Fibroblast of skin of left biceps (primary cell): ENCODE measurements at places on chromosomes 12 and 14.
A peak's percentile ranks its signal among the peaks of the same experiment; 100 is the strongest.

GRCh38 chr12:92290350-92290695 lies 144.7 kb upstream of the BTG1 start:
- DNase-seq: no peak

DNA sequence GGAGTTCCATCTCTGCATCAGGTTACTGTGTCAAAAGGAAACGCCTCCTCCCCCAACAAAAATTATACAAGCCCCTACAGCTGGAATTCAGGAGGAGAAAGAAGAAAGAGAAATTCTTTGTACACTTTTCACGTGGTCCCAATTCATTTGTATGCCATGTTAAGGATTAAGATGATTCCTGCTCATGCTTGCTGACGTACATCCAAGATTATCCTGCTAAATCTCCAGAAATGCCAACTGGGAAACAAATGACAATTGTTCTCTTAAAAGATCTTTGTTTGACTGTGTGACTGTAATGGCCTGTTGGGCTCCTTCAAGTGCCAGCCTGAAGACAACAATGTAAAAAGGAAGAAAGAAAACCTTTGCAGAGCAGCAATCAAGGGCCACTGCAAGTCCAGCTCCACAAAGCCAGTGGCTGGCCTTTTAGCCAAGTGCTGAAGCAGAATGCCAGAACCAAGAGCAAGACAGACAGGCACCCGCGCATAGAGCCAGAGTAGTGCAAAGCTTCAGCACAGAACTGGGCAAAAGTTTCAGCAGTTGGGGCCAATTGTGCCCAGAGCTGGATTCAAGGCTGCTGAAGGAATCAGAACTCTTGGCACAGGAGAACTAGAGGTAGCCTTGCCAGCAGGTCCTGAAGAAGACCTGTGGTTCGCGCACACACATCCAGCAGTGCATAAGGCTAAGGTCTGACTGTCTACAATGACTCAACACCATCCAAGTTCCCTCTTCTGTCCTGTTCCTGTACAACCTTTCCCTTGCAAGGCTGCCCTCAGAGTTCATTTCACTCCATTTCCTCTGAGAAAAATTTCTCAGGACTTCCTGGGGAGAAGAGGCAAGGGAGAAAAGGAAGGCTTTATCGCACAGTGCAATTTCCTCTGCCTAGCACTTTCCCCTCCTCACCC lies 209.7 kb upstream of the BMP4 start:
- DNase-seq: no peak

- no peak for DNase-seq
Observed at GRCh38 chr12:13283867-13284266, 87.3 kb downstream of the EMP1 start.

- no peak for DNase-seq
Observed at GRCh38 chr14:99572173-99572999, 31.6 kb downstream of the CCDC85C start.

DNA sequence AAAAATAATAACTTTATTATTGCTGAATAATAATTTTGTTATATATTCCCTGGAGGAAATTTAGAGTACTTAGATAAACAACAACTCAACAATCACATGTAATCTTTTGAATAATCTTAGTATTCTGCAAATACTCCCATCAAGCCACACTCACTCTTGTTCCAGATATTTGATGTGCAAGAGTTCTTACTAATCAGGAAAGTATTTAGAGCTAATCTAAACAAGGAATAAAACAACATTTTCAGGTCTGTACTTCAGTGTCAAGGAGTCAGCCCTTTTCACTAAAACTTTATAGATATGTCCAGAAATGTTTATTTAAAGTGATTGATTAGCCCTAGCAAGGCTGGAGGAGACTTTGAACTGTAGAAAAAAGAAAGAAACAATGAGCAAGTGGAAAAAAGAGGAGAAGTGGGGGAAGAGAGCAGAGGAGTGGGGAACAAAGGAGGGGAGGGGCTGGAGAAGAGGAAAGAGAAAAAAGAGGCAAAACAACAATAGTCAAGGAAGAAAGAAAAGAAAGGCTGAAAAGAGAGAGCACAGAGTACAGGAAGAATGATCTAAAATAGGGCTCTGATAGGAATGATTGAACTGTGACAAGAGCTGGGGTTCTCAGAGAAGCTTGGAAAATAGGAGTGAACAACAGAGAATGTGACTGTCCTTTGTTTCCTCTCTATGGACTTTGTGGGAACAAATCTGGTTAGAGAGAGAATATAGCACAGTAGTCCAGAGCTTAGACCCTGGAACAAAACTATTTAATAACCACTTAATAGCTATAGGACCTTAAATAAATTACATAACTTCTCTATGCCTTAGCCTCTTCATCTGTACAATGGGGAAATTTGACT lies 238.7 kb downstream of the AKAP6 start:
- DNase-seq: no peak

GRCh38 chr14:66508547-66508845 lies 549 bp downstream of the GPHN start:
- no peak for DNase-seq

DNA sequence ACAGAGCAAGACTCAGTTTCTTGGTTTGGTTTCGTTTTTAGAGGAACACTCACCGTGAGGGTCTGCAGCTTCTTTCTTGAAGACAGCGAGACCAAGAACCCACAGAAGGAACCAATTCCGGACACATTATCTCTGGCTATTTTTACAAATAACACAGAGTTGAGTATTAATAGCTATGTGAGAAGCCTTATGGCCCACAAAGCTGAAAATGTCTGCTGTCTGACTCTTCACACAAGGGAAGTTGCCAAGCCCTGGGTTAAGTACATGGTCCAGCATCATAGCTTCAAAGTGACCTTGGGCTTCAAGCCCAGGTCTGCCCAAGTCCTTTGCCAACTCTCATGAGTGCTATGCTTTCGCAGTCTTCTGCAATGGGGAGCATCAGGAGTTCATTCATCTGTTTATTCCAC lies 2.6 kb upstream of the LGMN start:
- no peak for DNase-seq

- no peak for DNase-seq
Observed at GRCh38 chr12:68636268-68636667, 25.6 kb downstream of the RAP1B start.

- DNase-seq: no peak
Observed at GRCh38 chr14:97337267-97337666, 540.1 kb downstream of the VRK1 start.

DNA sequence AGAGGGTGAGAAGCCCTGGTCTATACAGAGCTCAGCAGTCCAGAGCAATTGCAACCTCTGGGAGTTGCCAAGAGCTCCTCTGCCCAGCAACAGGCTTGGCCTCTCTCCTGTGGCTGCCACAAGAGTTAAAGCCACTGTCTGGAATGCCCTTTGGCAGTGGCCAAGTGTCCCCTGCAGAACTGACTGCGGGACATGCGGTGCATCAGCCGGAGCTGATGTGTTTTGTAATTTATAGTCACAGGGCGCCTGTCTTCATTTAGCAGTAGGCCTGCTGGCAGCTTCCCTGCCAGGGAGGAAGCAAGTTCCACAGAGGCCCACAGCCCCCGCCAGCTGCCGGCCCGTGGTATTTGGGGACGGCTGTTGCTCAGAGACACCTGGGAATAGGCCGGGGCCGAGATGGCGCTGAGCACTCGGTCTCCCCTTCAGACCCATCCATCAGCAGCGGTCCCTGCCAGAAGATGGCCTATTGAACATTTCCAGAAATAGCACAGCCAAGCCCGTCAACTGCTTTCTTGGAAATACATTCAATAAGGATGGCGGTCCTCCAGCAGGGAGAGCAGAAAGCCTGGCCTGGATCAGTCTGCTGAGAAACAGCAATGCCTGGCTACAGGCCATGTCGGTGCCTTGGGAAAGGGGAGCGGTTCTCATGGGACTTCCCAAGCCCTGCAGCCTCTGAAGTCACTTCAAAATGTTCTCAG lies 217.4 kb downstream of the CRADD start:
- DNase-seq: peak; percentile 65

- no peak for DNase-seq
Observed at GRCh38 chr14:63496837-63497400, 46.3 kb downstream of the PPP2R5E start.

GRCh38 chr12:111011999-111012600 lies 91.7 kb upstream of the MYL2 start:
- no peak for DNase-seq

GRCh38 chr14:104967386-104968152 lies 10.6 kb downstream of the AHNAK2 start:
- no peak for DNase-seq

DNA sequence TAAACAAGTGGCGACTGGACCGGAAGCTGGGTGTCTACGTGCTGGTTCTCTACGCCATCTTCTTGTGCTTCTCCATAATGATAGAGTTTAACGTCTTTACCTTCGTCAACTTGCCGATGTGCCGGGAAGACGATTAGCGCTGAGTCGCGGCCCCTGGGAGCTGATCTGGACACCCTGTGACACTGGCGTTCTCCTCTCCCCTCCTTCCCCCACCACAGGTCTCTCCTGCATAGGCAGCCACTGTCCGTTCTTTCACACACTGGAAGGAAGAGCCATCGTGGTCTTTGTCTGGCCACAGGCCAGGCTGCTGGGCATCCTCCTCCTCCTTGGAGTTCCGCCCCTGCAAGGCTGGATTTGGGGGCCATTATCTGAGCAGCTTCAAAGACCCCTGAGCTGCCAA lies 20.1 kb upstream of the RIN3 start:
- DNase-seq: no peak

GRCh38 chr12:3611860-3612703 lies 121.1 kb downstream of the PRMT8 start:
- DNase-seq: no peak

DNA sequence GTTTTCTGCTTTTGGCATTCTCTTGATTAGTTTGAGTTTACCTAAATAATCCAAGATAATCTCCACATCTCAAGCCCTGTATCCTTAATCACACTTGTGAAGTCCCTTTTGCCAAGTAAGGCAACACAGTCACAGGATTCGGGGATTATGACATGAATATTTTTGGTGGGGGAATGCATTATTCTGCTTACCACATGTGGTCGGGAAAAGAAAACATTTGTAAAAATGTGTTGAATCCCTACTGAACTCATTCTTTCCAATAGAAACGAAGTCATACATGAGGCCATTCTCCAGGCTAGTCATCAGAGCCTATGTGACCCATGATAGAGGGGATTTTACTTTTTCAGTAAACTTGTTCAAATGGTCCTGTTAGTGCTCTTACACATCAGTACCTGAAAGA lies 58.5 kb upstream of the PRICKLE1 start:
- DNase-seq: no peak

DNA sequence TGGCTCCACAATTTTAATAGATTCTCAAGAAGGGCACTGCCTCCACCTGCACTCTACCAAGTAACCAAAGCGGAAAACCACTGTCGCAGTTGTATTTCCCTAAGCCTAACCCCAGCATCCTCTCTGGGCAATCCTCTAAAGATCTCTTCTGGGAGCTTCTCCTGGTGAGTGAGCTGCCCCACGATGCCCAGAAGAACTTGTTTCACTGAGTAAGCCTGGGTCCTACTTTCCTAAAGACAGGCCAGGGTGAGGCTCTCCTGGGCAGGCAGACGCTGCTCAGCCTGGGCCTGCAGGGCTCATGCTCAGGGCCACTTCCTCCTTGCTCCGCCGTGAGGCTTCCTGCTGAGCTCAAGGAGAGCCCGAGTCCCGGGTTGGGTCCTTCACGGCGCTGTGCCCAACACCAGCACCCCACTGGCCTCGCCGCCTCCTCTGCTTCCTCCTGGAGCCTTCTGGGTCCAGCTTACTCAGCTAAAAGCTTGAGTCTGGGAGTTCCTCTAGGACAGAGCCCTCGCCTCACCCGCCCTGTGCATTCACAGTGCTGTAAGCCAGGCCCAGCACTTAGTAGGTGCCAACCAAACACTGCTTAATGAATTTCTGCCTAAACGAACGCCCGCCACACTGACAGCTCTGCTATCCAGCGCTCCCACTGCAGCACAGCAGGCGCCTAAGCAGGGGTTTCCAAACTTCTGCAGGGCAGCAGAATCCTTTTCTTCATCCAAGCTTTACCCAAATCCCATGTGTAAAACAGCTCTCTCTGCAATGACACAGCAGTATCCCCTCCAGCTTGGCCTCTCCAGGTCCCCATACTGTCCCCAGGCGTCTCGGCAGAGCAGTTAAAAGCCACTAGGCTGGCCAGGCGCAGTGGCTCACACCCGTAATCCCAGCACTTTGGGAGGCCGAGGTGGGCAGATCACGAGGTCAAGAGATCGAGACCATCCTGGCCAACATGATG lies 5.7 kb downstream of the RAB35 start:
- no peak for DNase-seq

DNA sequence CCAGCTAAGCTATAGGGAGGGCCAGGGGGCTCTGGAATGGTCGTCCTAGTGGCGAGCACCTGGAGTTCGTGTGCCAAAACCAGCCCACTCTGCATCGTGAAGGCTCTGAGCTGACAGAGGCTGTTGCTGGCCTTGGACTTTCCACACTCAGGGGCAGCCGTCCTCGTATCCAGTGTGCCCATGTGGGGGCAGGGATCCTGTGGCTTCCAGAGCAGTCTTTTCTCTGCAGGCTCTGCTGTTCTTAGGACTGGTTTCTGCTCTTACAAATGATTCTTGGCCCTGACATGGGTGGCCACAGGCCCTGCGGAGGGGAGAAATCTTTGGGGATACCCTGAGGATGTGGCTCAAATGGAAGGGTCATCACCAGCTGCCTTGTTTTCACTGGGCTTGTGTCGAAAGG lies 177.4 kb upstream of the FKBP4 start:
- no peak for DNase-seq

- DNase-seq: no peak
Observed at GRCh38 chr14:87067061-87067460, 925.9 kb downstream of the GALC start.

DNA sequence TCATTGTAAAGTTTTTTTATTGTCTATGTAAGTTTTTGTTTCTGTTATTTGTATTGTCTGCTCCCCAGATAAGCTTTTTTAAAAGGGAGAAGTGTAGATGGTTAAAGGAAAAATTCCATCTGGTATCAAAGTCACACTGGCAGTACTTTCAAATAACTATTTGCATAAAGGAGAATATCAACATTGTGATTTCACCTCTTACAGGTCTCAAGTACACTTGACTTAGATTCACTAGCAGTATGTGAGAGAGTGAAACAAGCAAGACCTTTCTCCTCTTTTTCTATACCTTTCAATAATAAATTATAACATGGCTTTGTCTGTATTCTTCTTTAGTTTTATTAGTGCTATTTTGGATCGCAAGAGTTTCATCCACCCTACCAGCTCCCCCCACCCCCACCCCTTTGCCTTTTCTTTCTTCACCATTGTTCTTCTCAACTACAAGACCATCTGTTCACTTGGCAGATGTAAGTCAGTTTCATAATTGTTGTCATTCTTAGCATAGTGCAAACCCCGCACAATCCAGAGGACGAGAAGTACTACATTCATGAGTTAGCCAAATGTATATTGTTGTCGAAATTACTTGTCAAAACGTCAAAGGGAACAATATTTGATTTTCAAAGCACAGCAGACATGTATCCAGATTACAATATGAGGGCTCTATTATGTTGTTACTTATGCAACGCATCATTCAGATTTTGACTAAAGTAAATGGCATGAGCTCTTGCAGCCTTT lies 602.7 kb upstream of the FLRT2 start:
- peak; percentile 40 for DNase-seq
